ENCODE measurements at places on chromosomes 4 and X. TPM values are rescaled to one million over a fixed set of nuclear protein-coding genes. Genes with fewer than 3 reads are reported as not detected.

GRCh38 chrX:102154218-102154860 is 1.4 kb downstream of the BEX5 start:
- peak overlapping the region; percentile 67 for H3K27ac ChIP-seq
- DNase-seq: peak; percentile 35
- H3K36me3 ChIP-seq: no peaks in the 10 kb centered on the region
- H3K4me3 ChIP-seq: peak overlapping the region; percentile 85
- H3K4me1 ChIP-seq: peaks cover 11% of the 10 kb centered on the region

- no peak for DNase-seq
- H3K4me3 ChIP-seq: no peak overlapping the region
Measured at GRCh38 chrX:30283456-30284200, 25.6 kb downstream of the NR0B1 start.

DNA sequence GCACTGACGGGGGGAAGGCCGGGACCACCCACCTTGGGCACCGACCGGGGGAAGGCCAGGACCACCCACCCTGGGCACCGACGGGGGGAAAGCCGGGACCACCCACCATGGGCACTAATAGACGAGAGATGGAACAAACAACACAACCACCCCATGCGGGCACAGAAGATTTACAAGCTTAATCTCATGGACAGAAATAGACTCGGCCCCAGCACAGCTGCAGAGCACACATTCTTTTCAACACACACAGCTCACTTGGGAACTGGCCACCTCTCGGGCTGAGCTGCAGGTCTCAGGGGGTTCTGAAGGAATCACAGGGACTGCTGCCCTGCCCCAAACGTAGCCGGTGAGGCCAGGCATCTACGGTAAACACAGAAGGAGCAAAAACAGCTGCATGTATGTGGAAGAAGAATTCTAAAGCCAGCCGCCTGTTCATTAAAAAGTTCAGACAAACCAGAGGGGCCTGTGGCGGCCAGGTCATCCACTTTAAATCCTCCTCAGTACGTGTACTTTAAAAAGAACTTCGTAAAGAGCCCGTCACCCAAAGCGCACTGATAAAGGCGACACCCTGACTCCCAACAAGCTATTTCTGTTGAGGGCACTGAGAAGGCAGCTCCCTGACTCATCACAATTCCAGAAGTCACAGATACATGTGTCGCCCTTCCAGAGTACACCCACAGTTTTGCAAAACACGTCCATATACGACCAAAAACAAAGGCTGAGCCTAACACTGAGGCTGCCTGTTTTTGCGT is 17.7 kb downstream of the PPP2R3B start:
- no peak for DNase-seq
- peaks cover 13% of the 10 kb centered on the region for H3K4me1 ChIP-seq
- H3K27me3 ChIP-seq: peaks cover 19% of the 10 kb centered on the region

DNA sequence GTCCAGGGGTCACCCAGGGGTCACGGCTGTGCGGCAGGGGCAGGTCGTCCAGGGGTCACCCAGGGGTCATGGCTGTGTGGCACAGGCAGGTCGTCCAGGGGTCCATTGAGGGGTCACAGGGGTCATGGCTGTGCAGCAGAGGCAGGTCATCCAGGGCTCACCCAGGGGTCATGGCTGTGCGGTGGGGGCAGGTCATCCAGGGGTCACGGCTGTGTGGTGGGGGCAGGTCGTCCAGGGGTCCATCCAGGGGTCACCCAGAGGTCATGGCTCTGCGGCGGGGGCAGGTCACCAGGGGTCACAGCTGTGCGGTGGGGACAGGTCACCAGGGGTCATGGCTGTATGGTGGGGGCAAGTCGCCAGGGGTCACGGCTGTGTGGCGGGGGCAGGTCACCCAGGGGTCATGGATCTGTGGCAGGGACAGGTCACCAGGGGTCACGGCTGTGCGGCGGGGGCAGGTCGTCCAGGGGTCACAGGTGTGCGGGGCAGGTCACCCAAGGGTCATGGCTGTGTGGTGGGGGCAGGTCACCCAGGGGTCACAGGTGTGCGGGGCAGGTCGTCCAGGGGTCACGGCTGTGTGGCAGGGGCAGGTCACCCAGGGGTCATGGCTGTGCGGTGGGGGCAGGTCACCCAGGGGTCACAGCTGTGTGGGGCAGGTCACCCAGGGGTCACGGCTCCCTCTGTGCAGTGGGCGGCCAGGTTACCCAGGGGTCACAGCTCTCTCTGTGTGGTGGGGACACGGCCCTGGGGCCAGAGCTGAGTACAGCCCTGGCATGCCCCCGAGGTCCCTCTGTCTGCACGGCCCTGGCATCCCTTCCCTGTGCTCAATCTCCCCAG is 16.0 kb downstream of the ATP5ME start:
- no peaks in the 10 kb centered on the region for H3K27me3 ChIP-seq
- peaks cover under 1% of the 10 kb centered on the region for H3K4me1 ChIP-seq
- no peak overlapping the region for H3K27ac ChIP-seq
- DNase-seq: no peak

DNA sequence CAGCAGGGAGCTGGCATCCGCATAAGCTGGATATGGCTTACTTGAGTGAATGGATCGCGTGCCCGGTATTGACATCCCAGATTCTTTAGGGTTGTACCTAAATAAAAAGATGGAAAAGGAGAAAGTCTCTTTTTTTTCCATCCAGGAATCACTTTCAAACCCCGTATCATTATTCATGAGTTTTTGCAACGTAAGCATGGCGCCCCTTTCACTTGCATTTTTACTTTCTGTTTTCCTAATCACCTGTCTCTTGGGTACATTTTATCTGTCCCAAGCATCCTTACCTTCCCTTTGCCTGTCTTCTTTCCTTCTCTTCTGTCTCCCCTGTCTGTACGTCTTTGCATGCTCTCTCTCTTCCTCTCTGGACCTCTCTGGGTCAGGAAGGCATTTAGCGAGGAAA is 128.6 kb downstream of the CPE start:
- DNase-seq: no peak
- H3K27me3 ChIP-seq: peaks cover 3% of the 10 kb centered on the region
- H3K27ac ChIP-seq: no peak overlapping the region
- H3K4me1 ChIP-seq: peaks cover 5% of the 10 kb centered on the region
- H3K4me3 ChIP-seq: no peak overlapping the region
- no peaks in the 10 kb centered on the region for H3K36me3 ChIP-seq

TKTL2 gene
- not detected for total RNA-seq

GPC4 gene
- not detected for total RNA-seq

CCDC110 gene
- total RNA-seq: 0.40 TPM

- H3K27me3 ChIP-seq: no peaks in the 10 kb centered on the region
- H3K27ac ChIP-seq: no peak overlapping the region
- no peak overlapping the region for H3K4me3 ChIP-seq
- peaks cover 6% of the 10 kb centered on the region for H3K4me1 ChIP-seq
- H3K36me3 ChIP-seq: no peaks in the 10 kb centered on the region
Measured at GRCh38 chr4:113881256-113881655, 98.2 kb downstream of the ARSJ start.

DNA sequence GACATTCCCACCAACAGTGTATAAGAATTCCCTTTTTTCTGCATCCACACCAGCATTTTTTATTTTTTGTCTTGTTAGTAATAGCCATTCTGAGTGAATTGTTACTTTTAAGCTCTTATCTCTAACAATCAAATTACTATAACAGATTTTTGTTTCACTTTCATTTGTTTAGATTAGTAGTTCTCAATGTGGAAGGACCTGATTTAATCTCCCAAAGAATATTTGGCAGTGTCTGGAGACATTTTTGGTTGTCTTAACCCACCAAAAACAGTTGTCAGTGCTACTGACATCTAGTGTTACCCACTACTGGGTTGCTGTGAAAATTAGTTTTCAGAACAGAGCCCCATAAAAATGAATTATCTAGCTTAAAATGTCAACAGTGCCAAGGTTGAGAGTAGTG is 37.9 kb downstream of the RUFY3 start:
- DNase-seq: no peak
- peaks cover 14% of the 10 kb centered on the region for H3K4me1 ChIP-seq
- peaks cover 14% of the 10 kb centered on the region for H3K36me3 ChIP-seq
- peak overlapping the region; percentile 14 for H3K27ac ChIP-seq

DNA sequence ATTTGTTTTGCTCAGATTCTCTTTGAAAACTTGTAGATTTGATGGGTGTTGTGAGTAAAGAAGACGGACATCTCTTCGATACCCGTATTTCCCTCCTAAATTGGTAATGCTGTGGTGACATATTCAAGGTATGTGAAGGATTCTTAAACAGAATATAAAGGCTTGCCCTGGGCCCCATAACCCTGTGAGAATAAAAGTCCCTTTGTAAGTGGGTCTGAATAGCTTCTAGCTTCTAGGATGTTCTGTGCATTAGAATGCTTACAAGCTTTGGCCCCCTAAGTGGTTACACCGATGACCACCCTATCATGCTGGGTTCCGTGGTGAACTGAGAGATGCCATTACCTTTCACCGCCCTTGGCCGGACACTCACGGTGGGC is 574 bp upstream of the MOB1B start:
- peak overlapping the region; percentile 96 for H3K4me3 ChIP-seq
- no peak for DNase-seq
- peaks cover 13% of the 10 kb centered on the region for H3K36me3 ChIP-seq
- peak overlapping the region; percentile 89 for H3K27ac ChIP-seq
- H3K27me3 ChIP-seq: no peaks in the 10 kb centered on the region

DNA sequence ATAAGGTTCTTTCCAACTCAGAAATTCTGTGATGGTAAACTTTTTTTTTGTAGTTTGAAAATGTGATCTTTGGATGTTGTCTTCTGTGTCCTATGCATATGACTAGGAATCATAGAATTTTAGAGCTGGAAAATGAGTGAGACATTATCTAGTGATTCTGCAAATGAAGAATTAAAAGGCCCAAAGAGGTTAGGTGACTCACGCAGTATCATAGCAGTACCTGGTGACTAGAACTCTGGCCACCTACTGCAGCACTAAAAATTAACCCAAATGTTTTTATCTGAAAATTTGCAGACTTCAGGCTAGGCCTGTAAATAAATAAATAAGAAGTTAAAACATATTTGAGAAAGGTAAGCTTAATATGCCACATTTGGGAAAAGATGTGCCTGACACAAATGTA is 52.8 kb downstream of the NFKB1 start:
- DNase-seq: no peak
- peak overlapping the region; percentile 80 for H3K27ac ChIP-seq
- no peak overlapping the region for H3K4me3 ChIP-seq
- peaks cover 46% of the 10 kb centered on the region for H3K36me3 ChIP-seq

DNA sequence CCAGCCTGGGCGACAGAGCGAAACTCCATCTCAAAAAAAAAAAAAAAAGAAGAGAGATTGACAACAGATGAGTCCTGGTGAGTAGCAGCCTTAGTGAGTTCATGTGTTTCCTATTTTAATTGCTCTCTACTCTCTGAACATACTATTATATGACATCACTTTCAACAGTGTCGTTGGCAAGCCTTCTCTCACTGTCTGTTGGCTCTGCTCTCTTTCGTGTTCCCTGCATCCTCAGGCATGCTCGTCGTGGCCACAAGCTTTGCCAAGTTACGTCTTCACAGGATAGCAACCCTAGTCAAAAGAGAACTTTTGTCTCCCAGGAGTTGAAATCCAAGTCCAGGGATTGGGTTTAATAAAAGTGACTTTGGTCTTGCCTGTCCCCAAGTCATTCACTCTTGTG is 117.1 kb upstream of the EGFL6 start:
- H3K4me1 ChIP-seq: no peaks in the 10 kb centered on the region
- no peaks in the 10 kb centered on the region for H3K27me3 ChIP-seq
- no peaks in the 10 kb centered on the region for H3K36me3 ChIP-seq
- DNase-seq: no peak
- H3K27ac ChIP-seq: no peak overlapping the region

GRCh38 chr4:74715706-74716435 is 78.5 kb downstream of the BTC start:
- no peak for DNase-seq
- peaks cover 6% of the 10 kb centered on the region for H3K27me3 ChIP-seq
- H3K27ac ChIP-seq: no peak overlapping the region
- H3K36me3 ChIP-seq: no peaks in the 10 kb centered on the region

DNA sequence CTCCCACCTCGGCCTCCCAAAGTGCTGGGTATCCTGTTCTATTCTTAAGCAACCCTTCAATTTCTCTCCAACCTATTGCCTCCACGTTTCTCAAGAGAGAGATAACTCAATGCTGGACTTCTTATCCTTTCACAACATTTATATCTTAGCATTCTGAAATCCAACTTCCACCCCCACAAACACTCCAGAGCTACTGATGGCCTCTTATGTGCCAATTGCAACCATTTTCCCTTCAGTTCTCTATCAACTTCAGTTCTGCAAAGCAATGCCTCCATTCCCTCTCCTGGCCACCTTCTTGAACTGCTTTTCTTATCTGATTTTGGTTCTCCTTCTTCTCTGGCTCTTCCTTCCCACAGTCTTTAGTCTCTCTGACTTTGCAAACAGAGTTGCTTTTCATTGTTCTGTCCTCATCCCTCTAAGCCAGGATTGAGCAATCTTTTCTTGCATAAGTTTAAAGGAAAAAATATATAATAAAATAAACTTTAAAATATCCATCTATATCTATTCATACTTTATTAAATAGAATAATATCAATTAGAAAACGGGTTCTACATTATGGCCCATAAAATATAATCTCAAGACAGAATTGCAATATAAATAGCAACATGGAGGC is 3.6 kb upstream of the STBD1 start:
- H3K4me1 ChIP-seq: peaks cover 29% of the 10 kb centered on the region
- peaks cover 27% of the 10 kb centered on the region for H3K27me3 ChIP-seq
- DNase-seq: no peak

SUPT20HL1 gene
- 0.07 TPM for total RNA-seq

DNA sequence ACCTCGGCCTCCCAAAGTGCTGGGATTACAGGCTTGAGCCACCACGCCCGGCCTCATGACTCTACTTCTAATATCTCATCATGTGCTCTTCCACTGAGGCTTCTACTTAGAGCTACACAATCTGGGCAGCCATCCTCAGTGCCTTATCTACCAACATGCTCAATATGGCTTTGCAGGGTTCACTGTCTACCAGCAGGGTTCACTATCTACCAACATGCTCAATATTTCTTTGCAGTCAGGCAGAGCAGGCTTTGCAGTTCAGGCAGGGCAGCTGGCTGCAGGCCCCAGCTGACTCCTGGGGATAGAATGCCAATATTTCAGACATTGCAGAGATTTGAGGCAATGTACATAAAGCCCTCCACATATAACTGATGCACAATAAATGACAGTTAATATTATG is 47.5 kb downstream of the PKD2 start:
- DNase-seq: peak; percentile 6
- H3K36me3 ChIP-seq: peaks cover 16% of the 10 kb centered on the region
- no peak overlapping the region for H3K27ac ChIP-seq
- H3K4me1 ChIP-seq: no peaks in the 10 kb centered on the region
- no peak overlapping the region for H3K4me3 ChIP-seq
- H3K27me3 ChIP-seq: no peaks in the 10 kb centered on the region

EGF gene
- not detected for total RNA-seq

PRRG3 gene
- total RNA-seq: not detected

SSX1 gene
- total RNA-seq: not detected

DNA sequence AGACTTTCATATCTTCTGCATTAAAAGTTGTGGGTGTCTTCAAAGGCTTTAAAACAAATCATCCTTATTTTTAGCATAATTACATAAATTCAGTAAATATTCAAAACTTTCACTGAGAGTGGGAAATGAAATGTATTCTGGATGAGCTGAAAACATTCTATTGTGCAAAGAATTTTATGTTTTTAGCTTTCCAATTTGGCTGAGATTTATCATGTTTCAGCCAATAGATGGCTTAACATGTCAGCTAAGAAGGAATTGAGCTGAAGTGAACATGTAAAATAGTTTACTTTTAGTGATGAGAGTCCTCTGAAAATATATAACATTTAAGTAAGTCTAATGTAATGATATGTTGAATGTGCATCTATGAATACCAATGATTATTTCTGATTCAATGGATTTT is 213.5 kb upstream of the GIMD1 start:
- H3K27ac ChIP-seq: no peak overlapping the region
- H3K4me3 ChIP-seq: no peak overlapping the region
- H3K4me1 ChIP-seq: no peaks in the 10 kb centered on the region
